Adrenal gland (tissue), 19 donors: ENCODE measurements at places on chromosomes 3 and 15. TPM values are rescaled to one million over a fixed set of nuclear protein-coding genes. Genes with fewer than 3 reads are reported as not detected.

The GOLGA8S gene
- 0.05 TPM for polyA plus RNA-seq

The GHRL gene
- not detected for polyA plus RNA-seq

The NR1D2 gene
- polyA plus RNA-seq, result 13.4 TPM

The SCN11A gene
- 0.27 TPM for polyA plus RNA-seq

The TYRO3 gene
- polyA plus RNA-seq, result 12.3 TPM

DNA sequence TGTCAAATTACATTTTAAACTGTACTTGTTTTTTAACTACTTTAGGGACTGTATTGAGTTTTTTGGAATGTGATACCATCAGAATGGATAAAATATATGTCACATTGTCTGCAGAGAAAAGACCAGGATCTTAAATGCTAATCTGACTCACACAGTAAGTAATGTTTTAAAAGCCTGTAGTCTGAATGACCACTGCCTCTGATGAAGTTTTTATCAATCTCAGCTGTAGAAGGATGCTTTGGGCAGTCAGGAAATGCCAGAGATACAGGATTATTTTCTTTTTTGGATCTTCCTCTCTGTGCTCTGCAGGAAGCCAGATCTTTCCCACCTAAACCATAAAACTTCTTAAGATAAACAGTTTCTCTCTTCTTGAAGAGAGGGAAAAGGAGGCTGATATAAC lies 73.1 kb upstream of the PRTG start:
- DNase-seq, result no peak

GRCh38 chr3:62132027-62132602 lies 241.2 kb downstream of the FEZF2 start:
- DNase-seq, result no peak

DNA sequence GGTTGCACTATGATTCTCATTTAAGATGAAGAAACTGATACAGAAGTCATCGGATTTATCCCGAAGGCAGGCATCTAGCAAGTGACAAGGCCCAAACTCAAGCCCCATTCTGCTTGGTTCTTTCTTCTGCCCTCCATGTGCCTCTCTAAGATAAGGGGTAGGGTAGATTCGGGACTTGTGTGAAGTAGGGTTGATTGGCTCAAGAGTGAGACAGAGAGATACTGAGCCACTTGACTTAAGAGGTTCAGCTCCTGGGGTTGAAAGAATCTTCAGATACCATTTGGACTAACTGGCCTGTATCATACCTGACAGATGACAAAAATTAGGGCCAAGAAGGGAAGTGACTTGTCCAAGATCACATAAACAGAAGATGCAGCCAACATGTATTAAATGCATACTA lies 891 bp downstream of the RFT1 start:
- DNase-seq, result no peak

- DNase-seq, result no peak
Measured at GRCh38 chr15:80401456-80401855, 2.7 kb upstream of the ARNT2 start.

- no peak for DNase-seq
Measured at GRCh38 chr15:51855612-51856011, 26.2 kb downstream of the TMOD3 start.

- no peak for DNase-seq
Measured at GRCh38 chr3:12472796-12473195, 11.5 kb upstream of the TSEN2 start.

GRCh38 chr15:101852356-101852755 lies 40.4 kb downstream of the OR4F15 start:
- DNase-seq, result no peak
